ENCODE measurements at places on chromosomes 1 and 21.

DNA sequence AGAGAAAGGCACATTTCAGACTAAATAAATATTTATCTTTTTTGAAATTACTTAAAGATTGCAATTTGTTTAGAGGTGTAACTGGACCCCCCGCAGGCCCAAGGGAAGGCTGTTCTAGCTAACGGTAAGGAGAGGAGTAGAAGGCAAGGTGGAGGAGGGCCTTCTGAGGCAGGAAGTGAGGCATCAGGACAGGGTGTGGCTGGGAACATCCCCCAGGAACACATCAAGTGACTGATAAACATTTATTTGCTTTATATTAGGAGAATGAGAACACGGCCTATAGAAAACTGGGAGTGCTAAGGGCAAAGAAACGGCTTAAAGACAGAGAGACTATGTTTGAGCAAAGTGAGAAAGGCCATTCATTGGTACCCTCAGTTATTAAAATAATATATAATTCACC is 23.2 kb downstream of the HIVEP3 start:
- no peak for DNase-seq

GRCh38 chr1:91684481-91685196 is 184.0 kb downstream of the CDC7 start:
- no peak for DNase-seq

GRCh38 chr1:51861669-51862068 is 16.9 kb downstream of the NRDC start:
- DNase-seq = no peak

DNA sequence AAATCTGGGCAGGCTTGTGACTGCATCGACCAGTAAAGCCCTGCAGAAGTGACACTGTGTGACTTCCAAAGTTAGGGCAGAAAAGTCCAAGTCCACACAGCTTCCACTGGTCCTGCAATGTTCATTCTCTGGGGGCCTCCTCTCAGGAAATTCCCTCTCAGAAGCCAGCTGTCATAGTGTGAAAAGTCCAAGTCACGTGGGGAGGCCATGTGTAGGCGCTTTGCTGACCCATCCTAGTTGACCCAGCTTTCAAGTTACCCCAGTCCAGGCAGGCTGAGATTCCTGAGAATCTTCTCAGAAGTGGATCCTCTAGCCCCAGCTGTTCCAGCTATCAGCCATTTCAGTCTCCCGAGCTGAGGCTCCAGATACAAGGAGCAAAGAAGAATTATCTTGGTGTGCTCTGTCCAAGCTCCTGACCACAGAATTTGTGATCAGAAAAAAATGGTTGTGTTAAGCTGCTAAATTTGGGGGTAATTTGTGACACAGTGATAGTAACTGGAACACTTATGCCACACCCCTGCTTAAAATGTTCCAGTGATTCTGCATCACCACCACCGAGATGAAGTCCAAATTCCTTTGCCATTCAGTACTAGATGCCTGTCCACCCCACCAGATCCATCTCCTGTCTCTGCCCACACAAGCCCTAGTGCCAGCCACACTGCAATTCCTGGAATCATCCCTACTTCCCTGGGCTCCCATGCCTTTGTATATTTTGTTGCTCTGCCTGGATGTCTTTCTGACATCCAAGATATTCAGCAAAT is 2.5 kb upstream of the STUM start:
- no peak for DNase-seq

GRCh38 chr1:34479731-34480130 is 275.1 kb upstream of the GJB5 start:
- peak; percentile 86 for DNase-seq

GRCh38 chr1:222129041-222129440 is 387.2 kb upstream of the DUSP10 start:
- no peak for DNase-seq
